ENCODE measurements at places on chromosomes 12 and 14.

DNA sequence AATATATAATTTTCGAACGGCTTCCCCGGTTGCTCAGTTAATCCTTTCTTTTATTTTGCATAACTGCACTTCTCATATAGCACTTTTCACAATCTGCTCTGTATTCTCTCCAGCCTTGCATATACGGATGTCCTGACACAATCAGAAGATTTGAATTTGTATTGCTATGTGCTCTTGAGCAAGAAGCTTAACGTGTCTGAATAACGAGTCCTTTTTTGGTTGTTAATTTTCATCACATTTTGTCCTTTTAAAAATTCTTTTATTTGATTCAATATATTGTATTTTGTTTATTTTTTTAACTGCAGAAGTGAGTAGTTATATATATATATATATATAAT is 17.6 kb downstream of the A2M start:
- DNase-seq, result no peak

DNA sequence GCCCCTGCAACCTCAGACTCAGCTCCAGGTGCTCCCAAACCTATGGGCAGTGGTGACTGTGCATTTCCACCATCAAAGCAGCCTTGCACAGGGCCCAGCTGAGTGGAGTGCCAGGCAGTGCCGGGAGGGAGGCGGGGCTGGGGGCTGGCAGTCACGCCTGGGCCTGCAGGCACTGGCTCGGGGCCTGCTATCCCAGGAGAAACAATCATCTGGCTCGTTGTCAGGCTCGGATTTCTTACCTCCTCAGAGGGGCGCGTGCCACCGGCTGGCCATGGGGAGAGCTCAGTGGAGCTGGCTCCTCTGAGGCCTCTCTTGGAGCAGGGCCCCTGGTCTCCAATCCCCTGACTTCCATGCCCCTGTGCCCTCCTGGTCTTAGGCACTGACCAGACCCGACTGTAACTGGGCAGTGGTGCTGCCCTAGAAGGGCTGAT is 20.2 kb upstream of the PPP1R13B start:
- DNase-seq, result no peak

GRCh38 chr12:96986883-96987523 is 79.9 kb downstream of the NEDD1 start:
- peak; percentile 23 for DNase-seq

DNA sequence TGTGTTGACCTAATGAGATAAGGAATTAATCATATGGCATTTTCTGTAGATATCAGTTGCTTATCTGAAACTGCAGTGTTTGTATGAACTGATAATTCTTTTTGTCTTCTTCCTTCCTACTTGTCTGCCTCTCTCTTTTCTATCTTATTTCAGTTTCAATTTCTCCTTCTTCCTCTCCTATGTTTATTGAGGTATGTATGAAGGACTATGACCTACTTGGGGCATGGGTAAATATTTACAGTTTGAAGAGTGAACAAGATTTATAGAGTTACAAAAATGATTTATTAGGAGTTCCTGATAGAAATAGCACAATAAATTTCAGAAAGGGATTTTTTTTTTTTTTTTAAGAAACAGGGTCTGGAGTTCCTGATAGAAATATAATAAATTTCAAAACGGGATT is 88.7 kb upstream of the MUCL1 start:
- no peak for DNase-seq

GRCh38 chr14:59120921-59121320 is 67.5 kb upstream of the DAAM1 start:
- DNase-seq, result no peak

- peak; percentile 68 for DNase-seq
Measured at GRCh38 chr12:69157023-69157655, 82.2 kb upstream of the CPSF6 start.

DNA sequence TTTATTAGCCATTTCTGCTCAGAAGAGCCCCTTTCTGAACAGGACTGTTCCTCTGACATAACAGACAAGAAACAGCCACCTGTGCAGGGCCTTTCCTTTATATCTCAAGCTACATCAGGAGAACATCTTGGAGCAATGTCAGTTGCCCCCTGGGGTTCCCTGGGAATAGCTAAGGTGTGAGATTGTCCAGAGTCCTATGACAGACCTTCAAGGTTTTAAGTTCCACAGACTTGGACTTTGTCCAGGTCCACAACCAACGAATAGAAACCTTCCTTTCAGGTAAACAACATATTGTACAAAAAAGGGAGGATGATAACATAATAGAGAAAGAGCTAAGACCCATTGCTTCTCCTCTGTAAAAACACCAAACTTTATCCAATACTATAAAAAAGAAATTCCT is 2.9 kb downstream of the IL23A start:
- DNase-seq, result no peak

DNA sequence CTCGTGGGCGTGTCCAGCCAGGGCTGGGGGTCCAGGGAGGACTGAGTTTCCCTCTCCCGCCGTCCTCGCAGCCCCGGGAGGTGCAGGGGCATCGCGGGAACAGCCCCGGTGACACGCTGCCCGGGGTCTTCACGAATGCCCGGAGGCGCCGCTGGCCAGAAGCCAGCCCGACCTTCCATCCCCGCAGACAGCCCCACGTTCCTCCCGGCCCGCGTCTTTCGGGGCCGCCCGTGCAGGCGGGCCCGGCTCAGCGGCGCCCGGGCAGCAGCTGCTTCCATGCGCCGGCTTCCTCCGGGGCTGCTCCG is 827 bp upstream of the TEDC1 start:
- DNase-seq, result no peak

DNA sequence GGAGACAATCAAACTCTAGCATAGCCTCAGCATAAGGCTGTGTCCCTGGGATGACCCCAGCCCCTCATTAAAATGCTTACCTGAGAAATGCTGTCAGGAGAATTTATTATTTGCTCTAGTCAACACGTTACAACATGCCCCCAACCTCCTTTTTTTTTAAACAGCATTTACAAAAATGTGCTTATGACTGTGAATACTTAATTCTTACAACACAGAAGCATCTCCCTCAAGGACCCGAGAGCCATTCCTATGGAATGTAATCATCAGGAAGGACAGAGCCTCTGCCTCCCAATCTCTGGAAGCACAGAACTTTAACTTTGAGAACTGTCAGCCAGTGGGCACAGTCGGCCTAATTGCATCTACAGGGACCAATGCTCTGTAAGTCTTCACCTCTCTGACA is 136.6 kb upstream of the OVCH1 start:
- DNase-seq, result no peak
